NCI-H510A treated with DMSO at 0.1 percent for 48 hours (cell line): ENCODE measurements at places on chromosomes 11 and 22.

- DNase-seq = no peak
Observed at GRCh38 chr11:36374726-36375125, 78.6 kb downstream of the PRR5L start.

GRCh38 chr11:21710809-21711208 lies 482.1 kb upstream of the ANO5 start:
- DNase-seq = no peak

DNA sequence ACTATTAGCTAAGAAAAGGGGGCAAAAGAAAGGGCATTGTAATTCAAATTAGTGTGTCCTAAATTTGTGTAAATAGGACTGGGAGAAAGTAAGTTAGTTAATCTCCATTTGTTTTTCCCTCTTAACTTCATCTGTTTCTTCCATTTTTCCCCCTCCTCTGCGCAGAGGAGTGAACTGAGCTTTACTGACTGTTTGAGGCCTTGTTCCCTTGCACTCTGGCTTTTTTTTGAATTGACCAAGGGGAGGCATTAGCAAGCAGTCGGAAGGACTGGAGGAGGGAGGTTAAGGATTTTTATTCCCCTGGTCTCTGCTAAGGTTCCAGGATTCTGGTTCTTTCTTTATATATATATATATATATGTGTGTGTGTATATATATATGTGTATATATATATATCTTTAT lies 15.2 kb upstream of the FANCF start:
- DNase-seq = no peak

DNA sequence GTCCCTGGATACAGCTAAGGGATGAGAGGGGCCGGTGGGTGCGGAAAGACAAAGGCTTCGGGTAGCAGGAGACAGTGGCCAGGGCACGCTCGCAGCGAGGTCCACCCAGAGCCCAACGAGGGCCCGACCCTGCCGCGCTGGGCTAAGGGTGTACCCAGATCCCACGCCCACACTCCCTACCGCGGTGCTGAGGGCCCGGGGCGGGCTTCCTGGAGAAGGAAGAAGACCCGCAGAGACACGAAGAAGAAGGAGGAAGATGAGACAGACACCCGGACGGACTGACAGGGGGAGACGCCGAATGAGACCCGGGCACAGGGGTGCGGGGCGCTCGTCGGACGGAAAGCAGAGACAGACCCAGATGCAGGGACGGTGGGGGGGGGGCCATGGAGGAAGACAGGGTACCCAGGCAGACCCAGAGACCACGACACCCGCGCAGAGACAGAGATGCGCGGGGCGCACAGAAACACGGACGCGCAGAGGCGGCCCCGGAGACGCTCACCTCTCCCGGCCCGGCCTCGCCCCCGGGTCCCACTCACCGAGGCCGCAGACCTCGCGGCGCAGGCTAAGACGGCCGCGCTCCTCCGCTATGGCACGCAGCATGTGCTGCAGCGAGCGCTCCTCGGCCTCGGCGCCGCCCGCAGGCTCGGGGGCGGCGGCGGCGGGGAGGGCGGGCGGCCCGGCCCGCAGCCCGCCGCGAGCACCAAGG lies 437 bp downstream of the KIAA0930 start:
- DNase-seq = no peak

DNA sequence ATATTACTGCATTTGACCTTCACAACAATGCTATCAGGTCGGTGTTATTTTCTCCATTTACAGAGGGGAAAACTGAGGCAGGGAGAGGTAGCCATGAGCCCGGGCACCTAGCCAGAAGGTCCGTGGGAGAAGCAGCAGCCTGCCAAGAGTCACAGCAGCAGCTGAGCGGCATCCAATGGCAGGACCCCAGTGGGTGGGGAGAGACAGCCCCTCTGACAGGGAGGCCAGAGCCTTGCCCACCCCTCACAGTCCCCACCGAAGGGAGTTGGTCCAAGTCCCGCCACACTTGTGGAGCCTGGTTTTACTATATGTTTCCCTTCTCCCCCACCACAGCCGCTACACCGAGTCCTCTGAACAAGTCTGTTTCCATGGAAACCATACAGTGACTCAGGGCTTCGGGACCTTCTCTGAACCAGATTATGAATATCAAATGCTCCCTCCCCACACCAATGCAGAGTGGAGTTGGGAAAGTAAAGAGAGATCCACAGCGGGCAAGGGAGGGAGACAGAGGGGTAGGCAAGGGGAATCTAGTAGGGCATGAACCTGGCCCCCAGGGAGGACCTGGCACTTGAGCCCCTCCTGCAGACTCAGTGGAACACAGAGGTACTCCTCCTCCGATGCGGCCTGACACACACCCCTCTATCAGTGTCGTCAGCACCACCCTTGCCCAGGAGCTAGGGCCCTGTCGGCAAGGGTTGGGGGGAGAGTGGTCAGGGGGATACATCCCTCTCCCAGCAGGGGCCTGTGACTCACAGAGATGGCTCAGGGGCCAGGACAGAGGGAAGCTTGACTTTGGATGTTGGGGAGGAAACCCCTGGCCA lies 2.5 kb downstream of the CHST1 start:
- no peak for DNase-seq

GRCh38 chr11:34773826-34774225 lies 142.4 kb downstream of the APIP start:
- no peak for DNase-seq

DNA sequence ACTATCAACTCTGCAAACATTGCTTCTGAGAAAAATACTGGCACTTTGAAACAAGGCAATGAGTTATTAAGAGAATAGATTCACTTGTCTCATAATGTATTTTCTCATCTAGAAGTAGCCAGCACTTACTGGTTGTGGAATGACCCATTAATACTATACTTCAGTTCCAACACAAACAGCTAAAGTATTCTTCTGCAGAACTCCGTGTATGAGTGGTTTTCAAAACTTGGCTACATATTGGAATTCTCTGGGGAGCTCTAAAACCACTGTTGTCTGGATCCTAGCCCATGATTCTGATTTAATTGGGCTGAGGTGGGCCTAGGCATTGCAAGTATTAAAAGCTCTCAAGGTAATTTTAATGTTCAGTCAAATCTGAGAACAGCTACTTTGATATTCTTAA lies 1416.4 kb upstream of the RAG2 start:
- DNase-seq = no peak

- no peak for DNase-seq
Observed at GRCh38 chr11:86748296-86748695, 52.0 kb upstream of the PRSS23 start.

DNA sequence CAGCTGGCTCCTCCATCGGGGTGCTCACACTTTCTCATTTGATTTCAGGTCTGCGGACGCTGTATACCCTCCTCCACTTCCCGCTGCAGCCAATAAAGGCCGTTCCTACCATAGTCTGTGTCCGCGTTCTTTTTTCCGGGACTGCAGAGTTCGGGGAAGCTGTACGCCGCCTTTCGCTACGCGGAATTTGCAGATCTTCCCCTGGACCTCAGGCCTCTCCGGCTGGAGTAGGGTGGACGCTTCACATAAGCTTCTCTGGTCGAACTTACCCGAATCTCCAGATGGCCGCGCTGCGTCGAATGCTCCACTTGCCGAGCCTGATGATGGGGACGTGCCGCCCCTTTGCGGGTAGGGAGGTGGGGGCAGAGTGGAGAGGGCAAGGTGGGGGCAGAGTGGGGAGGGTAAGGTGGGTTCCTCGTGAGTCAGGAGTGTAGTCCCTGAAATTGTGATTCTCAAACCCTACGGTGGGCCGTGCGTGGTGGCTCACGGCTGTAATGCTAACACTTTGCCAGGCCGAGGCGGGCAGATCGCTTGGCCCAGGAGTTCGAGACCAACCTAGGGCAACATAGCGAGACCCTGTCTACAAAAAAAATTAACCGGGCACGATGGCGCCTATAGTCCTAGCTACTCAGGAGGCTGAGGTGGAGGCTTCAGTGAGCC lies 617 bp downstream of the CSKMT start:
- peak; percentile 75 for DNase-seq

DNA sequence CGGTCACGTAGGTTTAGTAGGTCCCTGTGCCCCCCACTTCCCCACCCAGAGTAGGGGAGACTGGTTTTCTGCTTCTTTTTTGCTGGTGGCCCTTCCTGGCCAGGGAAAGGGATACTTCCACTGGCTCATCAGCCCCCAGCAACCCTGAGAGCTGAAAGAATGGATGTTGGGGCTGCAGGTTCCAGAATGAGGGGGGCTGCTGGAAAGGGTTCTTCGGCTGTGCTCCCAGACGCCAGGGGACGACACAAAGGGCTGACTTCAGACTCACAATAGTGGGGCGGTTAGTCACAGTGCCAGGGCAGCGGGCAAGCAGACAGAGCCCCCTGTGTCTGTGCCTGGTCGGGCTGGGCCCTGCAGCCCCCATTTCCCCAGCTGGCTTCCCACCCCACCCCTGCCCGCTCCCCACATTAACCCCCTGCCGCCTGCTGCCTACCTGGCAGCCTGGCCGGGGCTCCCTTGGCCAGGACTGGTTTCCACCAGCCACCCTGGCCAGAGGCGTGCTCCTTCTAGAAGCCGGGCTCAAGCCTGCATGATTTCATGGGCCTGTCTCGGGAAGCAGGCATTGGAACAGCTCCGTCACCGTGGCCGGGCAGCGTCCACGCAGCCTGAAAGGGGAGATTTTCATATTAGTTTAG lies 79.1 kb upstream of the WNT7B start:
- DNase-seq = no peak

- no peak for DNase-seq
Observed at GRCh38 chr11:46234311-46234710, 43.2 kb upstream of the CREB3L1 start.

- DNase-seq = no peak
Observed at GRCh38 chr11:116960930-116961329, 123.5 kb upstream of the APOA1 start.

GRCh38 chr11:11604370-11604990 lies 17.3 kb downstream of the GALNT18 start:
- DNase-seq = no peak

GRCh38 chr11:119804698-119805097 lies 75.7 kb upstream of the NECTIN1 start:
- DNase-seq = no peak

- DNase-seq = no peak
Observed at GRCh38 chr11:2665526-2666400, 34.0 kb downstream of the KCNQ1OT1 start.

DNA sequence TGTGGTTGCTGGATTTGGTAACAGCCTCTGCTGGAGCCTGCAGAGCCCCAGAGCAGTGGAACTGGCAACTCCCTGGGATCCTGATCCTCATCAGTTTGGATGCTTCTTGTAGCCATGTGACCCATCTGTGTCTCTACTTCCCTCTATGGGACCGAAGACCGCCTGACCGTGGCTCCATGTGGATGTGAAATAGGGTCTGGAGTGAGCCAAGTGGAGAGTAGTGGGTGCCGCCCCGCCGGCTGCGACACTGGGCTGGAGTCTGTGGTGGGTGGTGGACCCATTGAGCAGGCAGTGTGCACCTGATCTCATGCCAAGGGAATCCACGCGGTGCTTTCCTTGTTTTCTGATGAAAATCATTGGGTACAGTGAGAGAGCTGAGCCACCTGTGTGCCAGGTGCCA lies 543.2 kb upstream of the B3GAT1 start:
- no peak for DNase-seq

GRCh38 chr11:74626130-74626529 lies 33.7 kb downstream of the POLD3 start:
- DNase-seq = no peak

DNA sequence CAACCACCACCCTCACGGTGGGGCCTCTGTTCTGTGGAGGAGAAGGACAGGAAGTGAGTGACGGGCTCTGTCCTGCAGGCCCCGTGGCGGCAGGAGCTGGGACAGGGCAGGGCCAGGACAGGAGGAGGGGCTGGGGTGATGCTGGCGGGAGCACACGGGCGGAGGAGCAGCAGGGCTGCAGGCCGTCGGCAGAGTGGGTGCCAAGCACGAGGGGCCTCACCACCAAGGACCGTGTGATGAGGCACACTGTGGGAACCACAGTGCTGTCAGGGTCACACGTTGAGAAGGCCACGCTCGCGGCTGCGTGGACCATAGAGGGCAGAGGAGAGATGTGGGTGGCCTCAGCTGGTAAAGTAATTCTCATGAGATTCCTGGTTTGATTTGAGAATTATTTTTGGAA lies 8.5 kb downstream of the SCO2 start:
- DNase-seq = no peak

DNA sequence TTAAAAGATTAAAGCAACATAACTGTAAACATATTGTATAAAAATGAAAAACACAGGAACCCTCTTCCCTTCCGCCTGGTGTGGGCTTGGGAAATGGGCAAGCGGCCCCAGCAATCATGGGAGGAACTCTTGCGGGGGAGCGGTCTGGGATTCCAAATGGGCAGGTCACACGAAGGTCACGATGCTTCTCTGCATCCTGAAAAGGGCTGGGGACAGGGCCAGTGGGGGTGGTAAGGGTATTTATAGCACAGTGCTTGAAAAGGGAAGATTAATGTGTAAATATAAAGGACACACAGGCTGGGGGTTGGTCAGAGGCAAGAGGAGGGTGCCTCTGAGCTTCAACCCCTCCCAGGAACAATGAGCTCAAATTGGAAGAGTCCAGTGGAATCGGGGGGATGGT lies 46.9 kb upstream of the OR4B1 start:
- no peak for DNase-seq

DNA sequence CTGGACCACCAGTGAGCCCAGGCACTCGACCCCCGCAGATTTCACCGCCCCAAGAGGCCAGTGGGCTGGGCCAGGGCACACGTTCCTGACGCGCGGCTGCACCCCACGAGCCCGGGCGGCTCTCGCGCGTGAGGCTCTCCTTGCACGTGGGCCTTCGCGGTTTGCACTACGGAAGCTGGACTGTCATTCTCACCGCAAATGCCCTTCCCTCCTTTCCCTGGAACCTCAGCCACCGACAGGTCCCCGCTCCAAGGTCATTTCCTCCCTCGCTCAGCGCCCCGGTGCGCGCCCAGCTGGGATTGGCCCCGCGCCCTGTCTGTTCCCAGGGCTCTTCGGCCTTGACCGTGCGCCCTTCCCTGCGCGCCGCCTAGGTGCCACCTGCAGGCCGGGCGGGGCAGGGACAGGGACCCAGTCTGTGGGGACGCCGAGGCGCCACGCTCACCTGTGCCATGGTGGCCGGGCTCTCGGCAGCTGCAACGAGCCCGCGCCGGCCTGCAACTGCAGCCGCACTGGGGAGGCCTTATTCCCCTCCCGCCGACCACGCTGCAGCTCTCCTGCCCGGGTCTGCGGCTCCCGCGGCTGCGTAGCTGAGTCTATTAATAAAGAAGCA lies 2.1 kb upstream of the CPT1A start:
- DNase-seq = peak; percentile 94

GRCh38 chr22:36335621-36336020 lies 52.1 kb downstream of the MYH9 start:
- no peak for DNase-seq

- no peak for DNase-seq
Observed at GRCh38 chr11:8807544-8808225, 103.3 kb upstream of the AKIP1 start.

DNA sequence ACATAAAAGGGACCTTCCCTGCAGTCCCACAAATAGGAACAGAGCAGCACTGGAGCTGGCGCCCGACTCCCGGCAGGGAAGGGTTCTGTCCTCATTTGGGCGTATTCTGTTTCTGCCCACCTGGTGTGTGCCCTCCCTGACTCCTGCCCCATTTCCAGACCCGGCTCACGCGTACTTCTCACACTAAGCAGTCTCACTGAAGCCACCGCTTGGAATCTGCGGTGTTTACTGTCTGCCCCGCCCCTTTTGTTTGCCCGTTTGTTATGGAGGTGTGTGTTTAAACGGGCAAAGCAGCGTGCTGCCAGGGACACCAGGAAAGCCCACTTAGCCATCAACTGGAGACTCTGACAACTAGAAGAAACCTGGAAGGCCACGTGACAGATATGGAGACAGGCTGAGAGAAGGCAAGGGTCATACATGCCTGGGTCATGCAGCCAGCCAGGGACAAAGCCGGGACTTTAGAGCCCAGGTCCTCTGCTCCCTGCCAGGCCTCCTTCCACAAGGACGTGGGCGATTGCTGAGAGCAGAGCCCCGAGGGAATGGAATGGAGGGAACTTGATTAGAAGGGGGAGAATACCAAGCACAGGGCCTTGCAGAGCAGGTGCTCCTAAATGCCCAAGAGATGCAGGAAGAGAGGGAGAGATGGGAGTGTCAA lies 8.7 kb upstream of the EFCAB6 start:
- peak; percentile 5 for DNase-seq
